Adrenal gland (tissue), 19 donors: ENCODE measurements at places on chromosomes 5 and 9.
A peak's percentile ranks its signal among the peaks of the same experiment; 100 is the strongest.

DNA sequence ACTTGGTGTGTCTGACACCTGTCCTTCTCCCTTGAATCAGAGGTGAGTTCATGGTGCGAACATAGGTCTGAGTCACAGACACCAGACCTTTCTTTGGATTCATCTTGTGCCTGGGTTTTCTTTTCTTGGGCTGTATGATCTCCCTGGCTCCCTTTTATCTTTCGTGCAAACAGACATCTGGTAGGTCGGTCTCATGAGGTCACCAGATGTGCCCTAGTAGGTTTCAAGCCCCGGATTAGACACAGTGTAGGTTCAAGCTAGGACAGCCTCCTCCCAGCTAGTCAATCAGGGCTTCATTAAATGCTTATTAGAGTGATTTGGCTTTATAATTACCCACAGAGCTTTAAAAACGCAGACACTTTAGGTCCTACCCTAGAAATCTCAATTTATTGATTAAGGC is 106.0 kb upstream of the MYO10 start:
- DNase-seq = no peak

GRCh38 chr9:97462914-97463313 is 38.6 kb upstream of the TMOD1 start:
- DNase-seq = no peak

- DNase-seq = no peak
Observed at GRCh38 chr9:87425202-87425601, 72.5 kb upstream of the DAPK1 start.

DNA sequence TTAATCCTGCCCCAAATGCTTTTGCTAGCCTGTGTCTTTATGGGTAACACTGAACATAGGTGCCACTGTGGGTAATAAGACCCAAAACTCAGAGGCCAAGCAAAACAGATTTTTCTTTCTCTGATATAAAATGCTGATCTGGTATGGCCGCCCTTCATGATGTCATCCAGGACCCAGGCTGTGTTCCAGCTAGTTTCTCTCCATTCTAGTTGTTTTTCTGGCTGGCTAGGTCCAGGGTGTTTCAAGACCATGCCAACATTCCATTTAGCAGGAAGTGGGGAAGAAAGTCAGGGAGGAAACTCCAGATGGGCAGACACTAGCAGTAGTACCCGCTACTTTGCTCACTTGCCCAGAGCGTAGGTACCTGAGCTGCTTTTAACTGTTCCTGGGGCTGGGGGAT is 183.9 kb upstream of the OTULINL start:
- no peak for DNase-seq

DNA sequence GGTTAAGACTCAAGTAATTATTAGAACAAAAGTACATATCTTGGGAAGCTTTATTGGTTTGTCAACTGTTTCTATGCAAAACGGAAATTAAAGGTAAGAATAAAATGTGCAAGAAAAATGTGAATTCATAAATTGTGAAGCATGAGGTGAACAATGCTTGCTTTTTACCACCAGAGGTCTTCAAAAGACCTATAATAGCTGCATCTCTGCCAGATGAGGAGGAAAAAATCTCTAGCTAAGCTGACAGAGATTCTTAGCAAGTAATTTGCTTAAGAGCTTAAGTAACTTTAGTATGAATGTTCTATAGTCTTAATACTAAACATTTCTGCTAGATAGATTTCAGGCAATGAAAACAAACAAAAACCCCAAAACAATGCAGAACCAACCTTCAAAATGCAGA is 54.1 kb downstream of the MRPS30 start:
- DNase-seq = no peak

DNA sequence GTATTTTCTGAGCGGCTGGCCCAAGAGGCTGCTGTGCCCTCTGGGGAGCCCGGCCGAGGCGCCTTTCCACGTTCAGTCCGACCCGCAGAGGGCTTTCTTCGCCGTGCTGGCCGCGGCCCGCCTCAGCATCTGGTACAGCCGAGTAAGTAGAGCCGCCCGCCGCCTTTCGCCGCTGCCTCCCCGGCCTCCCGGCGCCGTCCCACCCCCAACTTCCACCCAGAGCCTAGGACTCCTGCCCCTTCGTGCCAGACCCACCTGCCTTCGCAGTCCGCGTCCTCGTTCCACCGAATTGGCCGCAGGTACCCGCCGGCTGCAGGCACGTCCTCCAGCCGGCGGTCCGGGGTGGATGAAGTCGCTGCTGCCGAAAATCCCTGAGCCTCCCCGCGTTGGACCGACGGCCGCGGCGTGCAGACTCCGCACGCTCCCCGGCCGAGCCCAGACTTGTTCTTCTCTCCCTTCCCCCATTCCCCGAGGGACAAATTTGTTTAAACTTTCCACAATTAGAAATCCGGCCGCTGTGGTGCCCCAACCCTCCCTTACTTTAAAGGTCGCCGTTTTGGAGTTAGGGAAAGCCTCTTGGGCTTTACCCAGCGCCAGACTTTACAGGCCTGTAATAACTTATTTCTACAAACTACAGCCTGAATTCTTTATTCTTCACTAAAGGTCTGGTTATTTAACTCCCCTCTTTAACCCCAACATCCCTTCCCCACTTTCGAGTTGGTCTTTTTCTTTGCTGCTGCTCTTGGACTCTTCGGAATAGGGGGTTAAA is 589 bp downstream of the RIC1 start:
- DNase-seq = peak; percentile 60

DNA sequence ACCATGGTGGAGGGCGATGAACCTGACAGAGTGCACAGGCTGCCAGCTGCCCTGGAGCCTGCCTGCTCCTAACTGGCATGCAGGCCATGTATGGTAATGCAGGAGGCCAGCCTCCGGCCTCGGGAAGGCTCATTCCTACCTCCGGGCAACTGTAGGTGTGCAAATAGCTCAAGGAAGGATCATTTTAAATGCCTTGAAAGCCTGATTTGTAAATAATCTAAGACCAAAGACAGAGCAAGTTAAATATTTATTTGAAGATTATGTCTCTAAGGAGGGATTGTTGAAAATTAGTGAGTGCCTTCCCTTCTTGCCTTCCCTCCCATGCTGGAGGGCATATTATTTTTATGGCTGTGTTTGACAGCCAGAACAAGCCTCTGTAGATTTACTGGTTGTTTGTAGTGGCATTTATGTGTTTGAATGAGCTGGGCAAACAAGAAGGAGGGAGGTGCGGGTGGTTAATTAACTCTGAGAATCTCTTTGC is 285.7 kb upstream of the TUT7 start:
- DNase-seq = no peak

- no peak for DNase-seq
Observed at GRCh38 chr9:138123086-138123485, 245.5 kb downstream of the CACNA1B start.
